ENCODE measurements at places on chromosomes 13 and 19.

- peak overlapping the region; percentile 65 for H3K4me3 ChIP-seq
- H3K36me3 ChIP-seq: no peaks in the 10 kb centered on the region
- H3K4me1 ChIP-seq: peaks cover 33% of the 10 kb centered on the region
- no peak overlapping the region for H3K27ac ChIP-seq
- H3K27me3 ChIP-seq: peaks cover 82% of the 10 kb centered on the region
These were observed 73.2 kb upstream of the MCF2L start for GRCh38 chr13:112895521-112896465.

- no peaks in the 10 kb centered on the region for H3K27me3 ChIP-seq
- H3K4me1 ChIP-seq: peaks cover 12% of the 10 kb centered on the region
- H3K36me3 ChIP-seq: no peaks in the 10 kb centered on the region
- no peak overlapping the region for H3K4me3 ChIP-seq
- DNase-seq: peak; percentile 70
These were observed 25.5 kb upstream of the SLC1A5 start for GRCh38 chr19:46813839-46814358.

DNA sequence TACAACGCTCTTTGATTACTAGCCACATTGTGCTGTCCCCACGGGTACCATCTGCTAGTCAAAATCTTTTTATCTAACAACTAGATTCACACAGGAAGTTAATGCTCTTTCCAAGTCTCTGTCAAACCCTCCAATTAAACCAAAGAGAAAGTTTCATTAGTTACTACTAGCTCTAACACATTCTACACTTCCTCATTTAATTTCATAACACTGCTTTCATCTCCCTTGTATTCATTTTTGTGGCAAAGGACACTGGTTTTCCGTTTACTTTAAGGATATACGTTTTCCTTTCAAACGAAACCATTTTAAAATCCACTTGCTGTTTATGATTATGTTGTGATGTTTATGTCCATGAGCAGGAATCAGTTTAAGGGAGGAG lies 5.3 kb downstream of the DYRK1B start:
- H3K27me3 ChIP-seq: no peaks in the 10 kb centered on the region
- DNase-seq: no peak
- H3K27ac ChIP-seq: no peak overlapping the region
- peaks cover 66% of the 10 kb centered on the region for H3K36me3 ChIP-seq

DNA sequence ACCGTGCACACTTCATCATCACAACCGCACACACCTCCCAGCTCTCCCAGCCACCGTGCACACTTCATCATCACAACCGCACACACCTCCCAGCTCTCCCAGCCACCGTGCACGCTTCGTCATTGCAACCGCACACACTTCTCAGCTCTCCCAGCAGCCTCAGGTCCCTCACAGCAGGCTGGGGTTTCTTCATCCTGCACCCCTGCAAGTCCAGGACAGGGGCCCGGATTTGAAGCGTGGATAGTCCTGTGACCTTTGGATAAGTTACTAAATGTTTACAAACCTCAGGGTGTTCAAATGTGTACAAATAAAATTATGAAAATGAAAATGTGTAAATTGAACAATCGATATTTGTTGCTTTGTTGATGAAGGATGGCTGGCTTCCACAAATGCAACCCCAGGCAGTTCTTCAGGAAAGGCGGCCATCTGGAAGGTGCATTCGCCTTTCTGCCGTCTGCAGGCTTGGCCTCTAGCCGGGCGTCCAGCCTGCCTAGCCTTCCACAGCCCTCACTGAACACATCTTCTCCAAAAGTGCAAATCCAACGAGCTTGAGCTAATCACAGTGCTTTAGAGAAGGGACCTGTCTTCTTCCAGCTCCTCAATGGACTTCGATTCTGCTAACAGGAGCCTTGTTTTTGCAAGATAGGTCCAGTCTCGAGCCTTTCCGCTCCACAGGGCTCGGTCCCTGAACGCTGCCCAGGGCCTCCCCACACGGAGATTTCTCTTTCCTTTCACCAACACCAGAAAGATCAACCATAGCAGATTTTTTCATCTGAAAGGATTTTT lies 74.2 kb downstream of the SPACA7 start:
- H3K36me3 ChIP-seq: no peaks in the 10 kb centered on the region
- H3K4me1 ChIP-seq: no peaks in the 10 kb centered on the region
- no peak overlapping the region for H3K4me3 ChIP-seq
- DNase-seq: no peak
- no peak overlapping the region for H3K27ac ChIP-seq

- peak; percentile 91 for DNase-seq
- peak within 1 kb of the TSS; percentile 92 for H3K4me3 ChIP-seq
- H3K4me1 ChIP-seq: peaks cover 49% of the 10 kb centered on the region
- H3K27ac ChIP-seq: peak within 1 kb of the TSS; percentile 96
- H3K36me3 ChIP-seq: no peaks in the 10 kb centered on the region
These were observed at the start of gene RAB20 for GRCh38 chr13:110561344-110562035. RAB20 (minus strand) TSS chr13:110561722; CDS start chr13:110561519, 203 bp downstream.

DNA sequence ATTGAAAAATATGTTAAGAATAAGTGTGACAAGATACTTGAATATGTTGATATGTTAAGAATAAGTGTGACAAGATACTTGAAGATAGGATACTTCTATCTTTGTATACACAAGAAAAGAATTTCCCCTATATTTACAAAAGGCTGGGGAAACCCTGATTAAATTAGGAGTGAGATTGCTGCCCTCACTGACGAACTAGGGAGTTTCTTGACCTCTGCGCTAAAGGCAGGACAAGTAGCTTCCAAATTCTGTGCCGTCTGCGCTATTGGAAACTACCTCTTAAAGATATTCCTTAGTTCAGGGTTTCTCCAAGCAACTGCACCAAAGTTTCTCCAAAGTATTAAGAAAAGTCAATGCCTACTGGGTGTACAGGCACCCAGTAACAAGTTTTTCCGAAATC lies 730 bp downstream of the ZNF260 start:
- H3K27ac ChIP-seq: peak overlapping the region; percentile 97
- peaks cover 46% of the 10 kb centered on the region for H3K36me3 ChIP-seq
- H3K4me1 ChIP-seq: peaks cover 40% of the 10 kb centered on the region
- peak overlapping the region; percentile 73 for H3K4me3 ChIP-seq
- DNase-seq: no peak

DNA sequence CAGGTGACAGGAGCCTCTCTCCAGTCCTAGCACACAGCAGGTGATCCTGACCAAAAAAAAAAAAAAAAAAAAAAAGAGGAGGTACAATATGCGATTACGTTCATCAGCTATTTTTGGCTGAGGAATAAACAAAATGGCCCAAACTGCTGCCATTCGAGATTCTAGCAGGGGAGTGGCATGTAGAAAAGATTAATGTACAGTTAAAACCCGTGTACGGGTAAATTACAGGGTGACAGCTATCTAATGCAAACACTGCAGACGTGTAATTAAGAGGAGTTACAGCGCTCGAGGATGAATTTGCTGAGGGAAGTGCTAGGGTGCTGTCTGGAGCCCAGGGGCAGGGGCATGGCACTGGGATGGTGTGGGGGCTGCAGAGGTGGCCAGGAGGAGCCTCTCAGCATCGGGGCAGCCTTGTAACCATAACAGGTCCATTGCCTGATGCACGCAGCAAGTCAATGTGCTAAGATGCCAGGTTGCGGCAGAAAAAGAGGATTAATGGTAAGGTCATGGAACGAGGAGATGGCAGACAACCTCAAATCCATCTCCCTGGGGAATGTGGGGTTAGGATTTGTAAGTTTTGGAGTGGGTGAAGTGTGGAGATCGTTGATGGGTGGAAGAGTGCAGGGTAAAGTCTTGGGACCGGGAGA lies 17.4 kb downstream of the CHST8 start:
- H3K27ac ChIP-seq: no peak overlapping the region
- no peaks in the 10 kb centered on the region for H3K4me1 ChIP-seq

DNA sequence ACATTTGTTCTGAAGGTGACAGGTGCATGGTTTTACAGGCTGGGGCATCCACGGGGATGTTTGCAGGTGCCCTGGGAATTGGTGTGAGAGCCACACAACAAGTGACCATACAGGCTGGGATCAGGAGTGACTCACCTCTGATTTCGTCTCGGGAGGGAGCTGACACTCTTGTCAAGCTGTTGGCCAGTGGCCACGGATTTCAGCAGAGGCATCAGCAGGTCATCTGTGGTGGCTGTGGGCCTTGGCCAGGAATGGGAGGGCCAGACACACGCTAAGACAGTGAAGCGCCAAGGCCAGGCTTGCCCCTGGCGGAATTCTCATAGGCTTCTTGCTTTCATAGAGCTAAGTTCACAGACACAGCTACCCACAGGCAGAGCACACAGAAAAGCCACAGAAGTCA lies 108.6 kb downstream of the HSPH1 start:
- H3K27me3 ChIP-seq: peaks cover 14% of the 10 kb centered on the region
- H3K4me1 ChIP-seq: peaks cover 15% of the 10 kb centered on the region
- H3K4me3 ChIP-seq: no peak overlapping the region
- H3K27ac ChIP-seq: no peak overlapping the region

DNA sequence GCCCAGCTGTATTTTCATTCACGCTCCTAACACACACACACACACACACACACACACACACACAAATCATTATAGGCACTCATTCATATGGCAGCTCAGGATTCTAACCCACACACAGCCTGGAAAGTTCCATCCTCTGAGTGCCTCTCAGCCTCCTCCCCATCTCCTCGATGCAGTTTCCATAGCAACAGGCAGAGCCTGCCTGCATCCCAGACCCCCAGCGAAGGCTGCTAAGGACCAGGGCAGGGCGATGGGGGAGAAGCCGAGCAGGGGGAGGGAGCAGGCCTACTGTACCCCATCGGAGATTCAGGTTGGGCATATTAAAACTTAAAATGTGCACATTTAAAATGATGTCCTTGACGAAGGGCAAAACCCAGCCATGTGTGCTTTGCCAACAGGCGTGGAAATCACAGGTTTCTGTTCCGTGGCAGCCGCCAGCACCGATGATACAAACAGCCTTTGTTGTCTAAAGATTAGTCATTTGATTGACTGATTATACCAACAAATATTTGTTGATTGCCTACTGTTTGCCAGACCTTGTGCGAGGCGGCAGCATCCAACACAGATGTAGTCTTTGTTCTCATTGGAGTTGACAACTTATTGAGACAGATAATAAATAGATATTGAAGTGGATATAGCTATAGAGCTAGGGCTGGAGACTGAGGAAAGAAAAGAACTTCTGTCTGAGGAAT lies 43.8 kb upstream of the USP29 start:
- H3K27ac ChIP-seq: no peak overlapping the region
- DNase-seq: no peak

DNA sequence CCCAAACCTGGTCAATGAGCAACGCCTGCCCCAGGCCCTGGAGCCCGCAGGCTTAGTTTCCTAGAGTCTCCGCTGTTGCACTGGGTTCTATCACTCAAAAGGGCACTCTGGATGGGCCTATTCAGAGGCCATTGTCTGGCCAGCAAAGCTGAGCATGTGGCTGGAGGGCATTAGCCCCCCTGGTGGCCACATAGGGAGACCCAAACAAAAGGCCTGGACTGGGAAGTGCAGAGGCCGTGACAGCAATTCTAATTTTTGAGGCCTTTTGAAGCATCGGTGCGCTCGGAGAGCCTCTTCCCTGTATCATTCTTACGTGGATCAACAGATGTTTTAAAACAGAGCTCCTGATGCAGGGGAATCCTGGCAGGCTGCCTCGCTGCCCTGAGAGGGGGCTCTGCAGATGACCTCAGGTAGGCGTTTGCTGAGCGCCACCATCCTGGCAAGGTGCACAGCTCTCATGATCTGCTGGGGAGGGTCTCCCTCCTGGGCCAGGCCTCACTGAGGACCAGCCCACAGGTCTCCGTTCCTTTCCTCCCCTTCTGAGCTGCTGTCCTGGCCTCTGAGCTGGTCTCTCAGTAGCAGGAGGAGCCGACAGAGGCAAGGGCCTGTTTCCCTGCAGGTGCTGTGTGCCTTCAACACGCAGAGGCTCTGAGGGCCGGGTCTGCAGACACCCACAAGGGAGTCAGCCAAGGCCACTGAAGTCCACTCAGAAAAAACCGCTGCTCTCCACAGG lies 190.5 kb downstream of the URI1 start:
- no peak overlapping the region for H3K27ac ChIP-seq
- H3K36me3 ChIP-seq: no peaks in the 10 kb centered on the region
- H3K4me1 ChIP-seq: no peaks in the 10 kb centered on the region
- peaks cover 25% of the 10 kb centered on the region for H3K27me3 ChIP-seq

GRCh38 chr19:38657633-38658222 lies 10.3 kb downstream of the ACTN4 start:
- H3K4me1 ChIP-seq: peaks cover 100% of the 10 kb centered on the region
- peak overlapping the region; percentile 46 for H3K4me3 ChIP-seq
- peaks cover 8% of the 10 kb centered on the region for H3K36me3 ChIP-seq
- no peaks in the 10 kb centered on the region for H3K27me3 ChIP-seq
- H3K27ac ChIP-seq: peak overlapping the region; percentile 95

GRCh38 chr19:39065928-39066327 lies 18.2 kb upstream of the ACP7 start:
- H3K36me3 ChIP-seq: no peaks in the 10 kb centered on the region
- no peak overlapping the region for H3K4me3 ChIP-seq
- H3K27ac ChIP-seq: no peak overlapping the region
- no peak for DNase-seq
- H3K4me1 ChIP-seq: no peaks in the 10 kb centered on the region

- no peaks in the 10 kb centered on the region for H3K36me3 ChIP-seq
- no peak overlapping the region for H3K4me3 ChIP-seq
- H3K27ac ChIP-seq: no peak overlapping the region
- no peak for DNase-seq
- peaks cover 21% of the 10 kb centered on the region for H3K4me1 ChIP-seq
These were observed 7.3 kb upstream of the SBK3 start for GRCh38 chr19:55552620-55553019.

DNA sequence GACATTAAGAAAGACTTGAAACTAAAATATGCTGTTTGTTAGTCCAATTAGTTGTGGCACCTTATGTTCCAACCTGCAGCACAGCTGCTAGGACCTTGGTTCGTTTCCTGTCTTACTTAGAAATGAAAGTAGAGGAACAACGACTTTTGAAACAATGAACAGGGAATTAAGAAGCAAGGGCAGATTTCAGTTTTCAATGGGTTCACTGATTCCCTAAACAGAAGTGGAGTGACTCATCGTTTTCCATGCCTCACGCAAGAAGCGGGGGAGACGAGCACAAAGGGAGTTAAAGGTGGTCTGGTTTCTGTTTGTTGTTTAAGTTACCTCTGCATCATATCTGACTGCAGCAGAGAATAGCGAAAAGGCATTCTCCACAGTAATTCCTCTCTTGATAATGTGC lies 44.8 kb downstream of the PHF11 start:
- H3K27me3 ChIP-seq: no peaks in the 10 kb centered on the region
- H3K27ac ChIP-seq: peak overlapping the region; percentile 67
- peaks cover 27% of the 10 kb centered on the region for H3K4me1 ChIP-seq
- DNase-seq: no peak

All from left ventricle myocardium inferior (tissue), 1 donor.